ENCODE measurements at places on chromosomes 6 and 20. TPM values are rescaled to one million over a fixed set of nuclear protein-coding genes. Genes with fewer than 3 reads are reported as not detected.

Gene ZNF311
- total RNA-seq = 0.40 TPM

Gene SEMG1
- total RNA-seq = not detected

Gene LY6G6C
- total RNA-seq = not detected

Gene HUS1B
- 1.9 TPM for total RNA-seq

Gene SIRPA
- 0.86 TPM for total RNA-seq

DNA sequence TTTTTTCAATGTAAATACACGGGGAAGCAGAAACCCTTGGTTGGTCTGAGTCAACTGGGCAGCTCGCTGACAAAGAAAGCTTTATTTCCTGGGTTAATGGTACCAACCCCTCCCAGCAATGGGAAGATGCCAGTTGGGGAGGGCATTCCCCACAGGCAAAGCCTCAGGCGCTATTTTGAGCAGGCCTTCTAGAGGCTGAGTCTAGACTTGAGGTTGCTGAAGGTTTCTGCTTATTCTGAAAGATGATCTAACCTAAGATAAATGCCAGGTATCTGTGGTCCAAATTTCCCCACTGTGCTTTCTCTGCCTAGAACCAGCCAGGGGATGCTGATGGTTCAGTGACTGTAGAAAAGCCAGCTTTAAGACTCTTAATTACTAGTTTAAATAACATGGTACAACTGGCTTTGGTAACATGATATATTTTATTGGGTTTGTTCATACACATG, 172.5 kb upstream of the JARID2 start:
- H3K4me1 ChIP-seq = no peaks in the 10 kb centered on the region
- peaks cover 12% of the 10 kb centered on the region for H3K27me3 ChIP-seq
- H3K27ac ChIP-seq = no peak overlapping the region
- DNase-seq = no peak
- no peaks in the 10 kb centered on the region for H3K36me3 ChIP-seq

- H3K27me3 ChIP-seq = no peaks in the 10 kb centered on the region
- no peak for DNase-seq
- peak overlapping the region; percentile 15 for H3K4me3 ChIP-seq
- peaks cover 40% of the 10 kb centered on the region for H3K4me1 ChIP-seq
- H3K27ac ChIP-seq = peak overlapping the region; percentile 89
Observed at GRCh38 chr20:49166534-49167449, 21.3 kb downstream of the STAU1 start.

DNA sequence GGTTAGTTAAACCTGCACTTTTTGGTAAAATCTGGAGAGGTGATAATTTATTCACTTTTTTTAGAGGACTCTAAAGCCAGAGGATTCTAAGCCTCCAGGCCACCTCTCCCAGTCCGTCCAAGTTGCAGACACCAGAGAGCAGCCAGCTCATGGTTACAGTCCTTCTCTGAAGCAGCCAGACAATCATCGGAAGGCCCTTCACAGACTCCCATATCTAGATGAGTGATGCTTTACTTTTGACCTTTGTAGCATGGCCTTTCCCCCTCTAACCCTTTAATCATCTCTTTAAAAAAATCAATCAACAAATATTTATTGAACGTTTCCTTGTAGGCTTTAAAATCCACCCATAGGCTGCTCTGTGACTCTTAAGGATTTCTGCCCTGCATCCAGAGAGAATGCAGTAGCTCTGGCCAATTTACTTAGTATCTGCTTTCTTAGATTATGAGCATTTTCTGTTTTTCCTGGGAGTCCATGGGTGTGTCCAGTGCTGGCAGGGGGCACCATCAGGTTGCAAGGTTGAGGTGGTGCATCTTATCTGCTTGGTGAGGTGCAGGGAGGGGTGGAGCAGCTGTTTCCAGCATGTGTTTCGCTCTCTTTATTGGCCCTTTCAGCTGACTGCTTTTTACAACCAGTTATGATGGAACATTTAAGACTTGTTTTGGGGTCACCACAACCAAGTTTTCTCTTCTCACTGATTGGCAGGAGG, 58.6 kb downstream of the JARID2 start:
- DNase-seq = no peak
- peak overlapping the region; percentile 24 for H3K27ac ChIP-seq

- no peak overlapping the region for H3K27ac ChIP-seq
- H3K4me3 ChIP-seq = no peak overlapping the region
- no peaks in the 10 kb centered on the region for H3K36me3 ChIP-seq
- no peaks in the 10 kb centered on the region for H3K4me1 ChIP-seq
Observed at GRCh38 chr6:118029967-118030366, 122.9 kb downstream of the SLC35F1 start.

DNA sequence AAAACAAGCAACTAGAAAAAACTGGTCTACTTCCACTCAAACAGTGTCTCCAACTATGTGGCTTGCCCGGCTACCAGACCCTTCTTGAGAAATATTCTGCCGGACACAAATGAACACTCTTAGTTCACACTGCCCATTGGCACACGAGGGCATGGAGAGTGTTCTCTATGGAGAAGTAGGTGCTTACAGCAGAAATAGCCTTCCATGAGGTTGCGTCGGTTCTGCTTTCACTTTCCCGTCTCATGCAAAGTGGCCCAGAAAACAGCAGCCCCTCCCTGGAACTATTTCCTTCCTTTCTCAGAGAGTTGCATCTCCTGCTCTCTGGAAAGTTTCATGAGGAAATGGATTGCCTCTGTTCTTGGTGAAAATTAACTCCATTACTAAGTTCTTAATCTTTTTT, 9.5 kb upstream of the HLA-DOA start:
- H3K27ac ChIP-seq = peak overlapping the region; percentile 92
- H3K4me3 ChIP-seq = peak overlapping the region; percentile 81
- no peak for DNase-seq
- H3K27me3 ChIP-seq = peaks cover 12% of the 10 kb centered on the region
- peaks cover 35% of the 10 kb centered on the region for H3K4me1 ChIP-seq
- peaks cover 7% of the 10 kb centered on the region for H3K36me3 ChIP-seq

DNA sequence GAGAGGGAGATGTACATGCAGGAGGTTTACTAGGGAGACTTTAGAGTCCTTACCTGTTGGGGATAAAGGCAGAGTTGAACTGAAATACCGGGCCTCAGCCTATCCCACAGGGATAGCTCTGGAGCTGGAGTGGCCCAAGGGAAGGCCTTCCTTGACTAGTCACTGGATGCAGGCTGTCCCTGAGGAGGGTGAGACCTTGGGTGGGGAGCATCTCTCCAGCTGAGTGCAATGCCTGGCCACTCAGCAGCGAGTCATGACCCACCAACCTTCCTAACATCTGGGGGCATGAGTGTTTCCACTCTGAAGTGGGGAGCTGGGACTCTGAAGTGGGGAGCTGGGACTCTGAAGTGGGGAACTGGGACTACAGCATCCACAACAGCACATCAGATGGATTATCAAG, 46.1 kb upstream of the ENPP5 start:
- peaks cover 18% of the 10 kb centered on the region for H3K27me3 ChIP-seq
- H3K4me3 ChIP-seq = no peak overlapping the region
- H3K36me3 ChIP-seq = no peaks in the 10 kb centered on the region
- no peak for DNase-seq
- H3K27ac ChIP-seq = no peak overlapping the region

GRCh38 chr6:80440496-80441115, 334.1 kb downstream of the BCKDHB start:
- H3K4me3 ChIP-seq = no peak overlapping the region
- H3K27me3 ChIP-seq = no peaks in the 10 kb centered on the region
- no peaks in the 10 kb centered on the region for H3K36me3 ChIP-seq
- no peaks in the 10 kb centered on the region for H3K4me1 ChIP-seq

DNA sequence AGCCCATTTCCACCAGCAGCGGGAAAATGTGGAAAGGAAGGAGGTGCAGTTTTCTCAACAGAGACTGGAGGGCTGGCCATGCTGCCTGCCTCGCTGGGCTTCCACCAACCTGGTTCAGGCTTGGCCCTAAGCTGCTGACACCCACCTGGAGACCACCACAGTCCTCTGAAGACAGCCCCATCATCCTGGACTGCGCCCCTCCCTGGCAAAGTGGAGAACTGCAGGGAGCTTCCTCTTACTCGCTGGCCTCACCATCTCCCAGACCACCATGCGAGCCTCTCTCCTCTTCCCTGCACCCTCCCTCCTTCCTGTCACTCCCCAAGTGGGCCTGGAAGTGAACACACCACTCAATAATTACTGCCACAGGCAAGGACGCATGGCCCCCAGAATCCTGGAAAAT, 71.5 kb downstream of the PSMG4 start:
- no peak for DNase-seq
- peaks cover 3% of the 10 kb centered on the region for H3K4me1 ChIP-seq
- no peak overlapping the region for H3K4me3 ChIP-seq
- peaks cover 13% of the 10 kb centered on the region for H3K27me3 ChIP-seq
- H3K27ac ChIP-seq = no peak overlapping the region

Measured in T-helper 17 cell (primary cell).